Prostate gland (tissue), 2 donors: ENCODE measurements at places on chromosomes 6 and 20. TPM values are rescaled to one million over a fixed set of nuclear protein-coding genes. Genes with fewer than 3 reads are reported as not detected.

Gene CLPSL1
- total RNA-seq: not detected

Gene CST7
- 1.2 TPM for total RNA-seq

Gene SENP6
- 71.5 TPM for total RNA-seq

Gene SLC44A4
- 332 TPM for total RNA-seq

Gene QKI
- total RNA-seq: 63.0 TPM

Gene MMP24
- 1.7 TPM for total RNA-seq

Gene BPI
- 0.41 TPM for total RNA-seq

Gene TNF
- 0.23 TPM for total RNA-seq

Gene SIRPB1
- 3.9 TPM for total RNA-seq

Gene TASP1
- 14.2 TPM for total RNA-seq

Gene SEL1L2
- not detected for total RNA-seq

Gene DDX43
- total RNA-seq: 0.18 TPM

Gene JARID2
- total RNA-seq: 35.4 TPM

Gene CGAS
- 3.1 TPM for total RNA-seq

Gene TAP2
- total RNA-seq: 15.8 TPM

Gene SMIM26
- 169 TPM for total RNA-seq

Gene NOTCH4
- total RNA-seq: 18.2 TPM

Gene CLPSL2
- not detected for total RNA-seq

Gene WFDC10B
- not detected for total RNA-seq

Gene DLL1
- 16.0 TPM for total RNA-seq

Gene CNBD2
- total RNA-seq: 3.3 TPM

Gene SLC32A1
- not detected for total RNA-seq

Gene F13A1
- 24.5 TPM for total RNA-seq

Gene MLIP
- 0.55 TPM for total RNA-seq

Gene CRISP3
- 0.55 TPM for total RNA-seq

Gene SIRPG
- 0.45 TPM for total RNA-seq

Gene ENPP1
- 17.8 TPM for total RNA-seq

Gene KCNK16
- total RNA-seq: not detected

Gene SERAC1
- total RNA-seq: 8.2 TPM

Gene HDGFL1
- total RNA-seq: 14.6 TPM

Gene CD40
- total RNA-seq: 16.9 TPM

Gene GABBR1
- 19.4 TPM for total RNA-seq

Gene XRN2
- 51.3 TPM for total RNA-seq

Gene COL9A1
- 0.09 TPM for total RNA-seq

Gene SLC17A9
- total RNA-seq: 0.41 TPM

Gene FHL5
- total RNA-seq: 4.9 TPM

Gene NKAPL
- 3.9 TPM for total RNA-seq

Gene RIPK1
- total RNA-seq: 23.0 TPM

Gene PTCRA
- not detected for total RNA-seq

Gene RMND1
- 17.1 TPM for total RNA-seq

Gene ID4
- total RNA-seq: 69.1 TPM

Gene NFATC2
- total RNA-seq: 4.3 TPM

Gene VWA7
- total RNA-seq: 13.0 TPM

Gene FAM184A
- total RNA-seq: 3.6 TPM

Gene NKAIN2
- 0.68 TPM for total RNA-seq

Gene CCR6
- not detected for total RNA-seq

Gene MUCL3
- not detected for total RNA-seq
